ENCODE measurements at places on chromosomes 5 and 9.

- no peak for DNase-seq
Observed at GRCh38 chr5:76546497-76547102, 76.6 kb downstream of the F2RL2 start.

DNA sequence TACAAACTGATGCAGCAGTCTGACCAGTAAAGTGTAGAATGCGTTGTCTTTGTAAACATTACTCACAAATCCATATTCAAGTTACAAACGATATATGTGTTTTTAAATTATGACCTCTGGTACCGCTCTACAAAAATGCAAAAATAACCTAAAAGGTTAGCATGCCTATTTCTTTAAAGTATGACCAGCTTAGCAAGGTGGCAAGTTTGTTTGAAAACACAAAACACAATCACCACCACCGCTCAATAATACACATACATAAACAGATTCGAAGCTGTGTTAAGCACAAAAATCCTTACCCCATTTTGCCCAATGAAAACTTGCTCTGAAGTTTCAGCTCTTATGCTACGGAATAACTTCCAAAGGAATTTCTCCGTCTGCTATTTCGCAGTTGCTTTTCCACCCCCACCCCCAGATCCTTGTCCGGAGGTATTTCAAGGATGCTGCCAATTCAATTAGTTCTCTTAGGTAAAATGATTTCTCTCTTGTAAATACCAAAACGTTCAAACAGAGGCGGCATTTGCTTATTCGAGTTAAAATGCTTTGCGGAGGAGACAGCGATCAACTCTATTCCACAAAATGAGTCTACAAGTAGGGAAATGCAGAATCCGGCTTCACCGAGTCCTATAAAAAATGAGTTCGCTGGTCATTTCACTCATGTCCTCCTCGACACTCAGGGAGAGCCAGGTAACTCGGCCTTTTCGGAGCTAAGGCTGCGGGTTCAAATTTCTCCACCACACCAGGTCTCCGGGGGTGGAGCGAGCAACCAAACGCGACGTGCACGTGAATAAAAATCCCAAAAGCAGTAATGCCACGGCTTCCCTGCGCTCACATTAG is 1.2 kb downstream of the HOMER1 start:
- no peak for DNase-seq

GRCh38 chr5:154858972-154859871 is 795 bp downstream of the CNOT8 start:
- no peak for DNase-seq

DNA sequence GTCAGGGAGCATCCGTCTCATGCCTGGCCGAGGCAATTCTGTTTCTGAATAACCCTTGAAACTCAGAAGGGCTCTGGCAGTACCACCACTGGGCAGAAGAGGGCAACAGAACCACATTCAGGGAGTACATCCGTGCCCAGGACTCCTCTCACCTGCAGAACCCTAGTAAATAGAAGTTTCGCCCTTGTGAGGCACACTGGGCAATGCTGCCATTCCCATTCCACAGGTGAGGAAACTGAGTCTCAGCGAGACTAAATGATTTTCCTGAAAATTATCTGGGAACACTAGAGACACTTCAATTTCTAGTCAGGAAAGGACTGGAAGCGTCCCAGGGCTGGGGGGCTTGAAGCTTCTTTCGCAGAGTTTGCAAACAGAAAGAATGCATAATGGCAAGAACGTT is 74.7 kb downstream of the FGF1 start:
- DNase-seq: peak; percentile 50

DNA sequence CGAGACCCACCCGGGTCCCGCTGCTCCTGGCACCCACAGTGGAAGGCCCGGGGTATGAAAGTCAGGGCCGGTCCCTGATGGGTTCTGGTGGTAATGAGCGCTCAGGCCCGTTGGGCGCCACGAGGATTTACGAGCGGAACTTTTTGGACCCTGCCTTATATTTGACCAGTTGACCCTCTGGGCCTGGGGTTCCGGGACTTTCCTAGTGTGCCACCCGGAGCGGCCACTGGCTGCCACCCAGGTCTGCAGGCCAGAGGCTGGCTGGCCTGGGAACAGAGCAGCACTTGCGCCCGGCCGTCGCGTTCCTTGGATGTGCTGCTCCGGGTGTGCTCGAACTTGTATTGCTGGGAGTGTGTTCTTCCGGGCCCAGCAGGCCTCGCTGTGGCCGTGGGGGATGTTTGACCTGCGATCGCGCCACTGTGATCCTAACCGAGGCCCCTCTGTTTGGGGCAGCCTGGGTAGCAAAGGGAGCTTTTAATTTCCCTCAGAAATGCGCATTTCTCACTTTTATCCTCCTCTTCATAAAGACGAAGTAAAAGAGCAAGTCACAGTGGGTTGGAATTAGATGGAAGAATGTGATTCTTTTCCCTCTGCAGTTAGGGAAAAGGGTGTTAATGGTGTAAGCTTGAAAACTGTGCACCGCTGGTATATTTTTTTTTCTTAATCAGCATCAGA is 1.2 kb downstream of the F2RL1 start:
- DNase-seq: no peak

DNA sequence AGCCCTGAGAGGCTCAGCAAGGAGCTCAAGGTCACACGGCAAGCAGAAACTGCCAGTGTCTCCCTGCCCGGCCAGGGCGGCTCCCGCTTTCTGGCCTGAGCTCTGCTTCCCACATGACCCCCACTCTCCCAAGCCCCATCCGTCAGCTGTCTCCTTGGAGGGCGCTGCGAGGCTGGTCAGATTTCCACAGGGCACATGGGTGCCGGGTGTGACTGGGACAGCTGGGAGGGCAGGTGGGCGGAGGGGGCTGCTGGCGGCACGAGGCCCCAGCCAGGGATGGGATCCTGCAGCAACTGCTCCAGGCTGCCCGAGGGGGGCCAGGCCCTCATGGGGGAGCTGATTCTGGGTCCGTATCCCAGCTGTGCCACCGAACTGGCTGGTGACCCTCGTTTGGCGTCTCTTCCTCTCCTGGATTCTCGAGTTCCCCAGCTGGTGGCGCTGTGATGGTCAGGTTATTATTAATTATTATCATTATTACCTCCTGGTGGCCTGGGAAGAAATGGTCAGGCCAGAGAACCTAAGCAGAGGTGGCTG is 12.9 kb upstream of the WDR38 start:
- DNase-seq: no peak

- no peak for DNase-seq
Observed at GRCh38 chr5:12896086-12896485, 991.8 kb upstream of the CTNND2 start.

DNA sequence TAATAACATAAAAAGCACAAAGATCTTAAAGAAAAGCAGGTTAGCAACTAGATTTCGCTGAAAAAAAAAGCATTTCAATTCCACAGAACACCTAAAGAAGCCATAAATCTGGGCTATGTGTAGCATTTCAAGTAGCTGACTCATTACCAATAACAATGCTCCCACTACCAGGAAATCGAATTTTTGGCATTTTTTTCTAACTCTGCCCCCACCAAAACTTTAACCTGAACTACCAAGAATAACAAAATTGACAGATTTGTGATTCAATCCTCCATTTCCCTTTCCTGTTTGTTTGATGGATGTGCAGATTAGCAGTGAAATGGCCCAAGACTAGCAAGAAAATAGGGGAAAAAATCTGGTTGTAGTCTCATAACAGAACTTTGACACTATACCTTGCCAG is 180.2 kb downstream of the RASEF start:
- DNase-seq: no peak

DNA sequence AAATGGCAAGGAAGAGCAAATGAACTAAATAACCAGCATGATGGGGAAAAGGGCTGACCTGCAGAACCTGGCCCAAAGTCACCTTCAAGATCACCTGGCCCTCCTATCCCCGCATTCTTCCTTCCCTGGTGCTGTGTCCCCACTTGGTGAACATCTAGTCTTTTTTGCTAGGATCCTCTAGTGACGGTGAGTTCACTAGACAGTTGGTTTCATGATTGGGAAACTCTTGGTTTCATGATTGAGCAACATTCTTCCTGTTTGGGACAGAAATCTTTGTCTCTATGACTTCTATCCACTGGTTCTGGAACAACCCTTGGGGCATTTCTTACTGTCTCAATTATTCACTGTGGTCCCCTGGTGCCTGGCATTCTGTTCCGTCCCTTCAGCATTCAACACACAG is 50.2 kb upstream of the DAB2IP start:
- no peak for DNase-seq

- no peak for DNase-seq
Observed at GRCh38 chr5:63401436-63402046, 560.7 kb downstream of the HTR1A start.

DNA sequence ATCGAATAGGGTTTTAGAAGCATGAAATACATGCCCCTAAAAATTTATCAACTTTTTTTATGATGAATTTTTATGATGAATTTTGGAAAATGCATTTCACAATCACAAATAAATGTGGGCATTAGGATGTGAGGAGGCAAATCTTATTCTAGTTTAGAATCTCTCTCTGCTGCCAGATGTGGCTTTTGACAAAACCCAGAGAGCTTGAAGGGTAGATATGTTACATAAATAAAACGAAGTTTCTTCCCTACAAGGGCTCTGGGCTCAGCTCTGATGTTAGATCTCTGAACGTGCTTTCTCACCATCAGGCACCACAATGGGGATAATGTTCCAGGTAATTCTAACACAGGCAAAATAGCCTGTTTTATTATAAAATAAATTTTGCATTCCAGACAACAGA is 102.3 kb upstream of the ADAMTSL1 start:
- DNase-seq: no peak

- no peak for DNase-seq
Observed at GRCh38 chr9:14207352-14207995, 106.5 kb downstream of the NFIB start.

- no peak for DNase-seq
Observed at GRCh38 chr9:137589441-137590122, 730 bp downstream of the ZMYND19 start.

DNA sequence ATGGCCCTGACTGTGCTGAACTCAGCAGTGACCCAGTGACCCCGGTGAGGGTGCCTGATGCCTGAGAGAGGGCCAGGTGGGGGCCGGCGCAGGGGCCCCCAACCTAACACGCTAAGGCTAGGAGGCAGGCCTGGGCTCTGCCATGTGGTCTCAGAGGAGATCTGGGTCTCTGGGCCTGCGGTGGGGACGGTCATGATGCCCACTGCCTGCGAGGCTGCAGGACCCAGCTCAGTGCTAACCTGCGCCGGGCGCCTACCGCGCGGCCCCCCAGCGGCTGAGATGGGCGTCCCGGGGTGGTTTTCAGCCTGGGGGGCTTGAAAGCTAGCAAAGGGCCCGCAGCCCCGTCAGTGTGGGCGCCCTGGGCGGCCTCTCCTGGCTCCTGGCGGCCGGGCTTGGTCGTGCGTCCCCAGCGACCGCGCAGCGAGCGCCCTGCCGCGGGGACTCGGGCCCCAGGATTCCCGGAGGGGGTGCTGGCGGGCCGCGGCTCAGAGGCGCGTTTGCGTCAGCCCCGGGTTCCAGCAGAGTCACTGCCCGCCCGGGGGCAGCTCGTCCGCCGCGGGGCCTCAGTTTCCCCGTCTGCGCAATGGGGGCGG is 2.5 kb downstream of the EGFL7 start:
- DNase-seq: no peak

GRCh38 chr5:133635051-133635450 is 22.7 kb upstream of the FSTL4 start:
- no peak for DNase-seq

- DNase-seq: no peak
Observed at GRCh38 chr9:98887918-98888510, 55.7 kb upstream of the COL15A1 start.

DNA sequence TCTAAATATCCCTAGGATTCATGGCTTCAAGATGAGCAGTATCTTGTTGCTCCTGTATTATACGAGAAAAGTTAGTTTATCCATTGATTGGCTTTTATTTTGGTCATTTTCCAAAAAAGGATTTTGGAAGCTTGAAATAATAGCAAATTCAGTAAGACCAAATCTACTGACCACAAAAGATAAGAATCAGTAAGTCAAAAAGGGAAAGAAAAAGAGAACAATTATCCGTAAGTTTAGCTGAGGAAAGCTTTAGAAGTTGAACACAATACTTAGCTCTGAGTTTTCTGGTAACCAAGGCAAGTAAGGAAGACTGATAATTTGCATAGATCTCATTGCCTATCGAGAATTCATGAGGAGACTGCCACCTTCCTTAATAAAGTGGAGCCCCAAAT is 9.1 kb downstream of the TGFBR1 start:
- DNase-seq: no peak

GRCh38 chr9:21758540-21758939 is 43.9 kb upstream of the MTAP start:
- no peak for DNase-seq

DNA sequence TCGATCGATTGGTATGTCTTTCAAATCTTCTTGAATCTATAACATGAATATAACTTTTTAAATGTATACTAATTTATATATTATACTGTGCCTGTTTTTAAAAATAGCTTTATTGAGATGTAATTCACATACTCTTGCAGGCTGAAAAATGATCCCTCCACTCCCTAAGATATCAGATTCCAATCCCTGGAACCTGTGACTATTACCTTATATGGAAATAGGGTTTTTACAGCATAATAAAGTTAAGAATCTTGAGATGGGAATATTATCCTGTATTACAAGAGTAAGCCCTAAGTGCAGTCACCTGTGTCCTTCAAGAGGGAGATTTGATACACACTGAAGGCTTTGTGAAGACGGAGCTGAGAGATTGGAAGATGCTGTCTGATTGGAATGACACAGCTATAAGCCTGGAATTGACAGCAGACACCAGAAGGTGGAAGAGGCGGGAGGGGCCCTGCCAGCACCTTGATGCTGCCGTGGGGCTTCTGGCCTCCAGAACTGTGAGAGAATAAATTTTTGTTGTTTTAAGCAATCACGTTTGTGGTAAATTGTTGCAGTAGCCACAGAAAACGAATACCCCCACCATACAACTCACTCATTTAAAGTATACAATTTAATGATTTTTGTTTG is 161.3 kb downstream of the RMI1 start:
- no peak for DNase-seq

GRCh38 chr5:39584927-39585326 is 160.1 kb upstream of the DAB2 start:
- no peak for DNase-seq

DNA sequence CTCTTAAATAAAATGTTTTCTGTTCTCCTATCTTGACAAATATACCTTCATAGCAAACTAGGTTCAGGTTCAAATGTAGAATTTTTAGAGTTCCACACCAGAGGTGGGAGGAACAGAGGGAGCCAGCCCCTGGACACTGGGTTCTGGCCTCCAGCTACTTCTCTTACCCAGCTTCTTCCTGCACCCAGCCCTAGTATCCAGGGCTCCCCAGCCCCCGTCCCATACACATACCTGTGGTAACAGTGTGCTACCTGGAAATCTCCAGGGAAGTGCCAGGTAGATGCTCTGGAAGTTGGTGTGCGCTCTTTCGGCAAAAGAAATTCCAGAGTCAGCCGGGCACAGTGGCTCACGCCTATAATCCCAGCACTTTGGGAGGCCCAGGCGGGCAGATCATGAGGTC is 33.9 kb upstream of the IL6ST start:
- DNase-seq: no peak

- no peak for DNase-seq
Observed at GRCh38 chr5:40477856-40478546, 201.7 kb upstream of the PTGER4 start.

DNA sequence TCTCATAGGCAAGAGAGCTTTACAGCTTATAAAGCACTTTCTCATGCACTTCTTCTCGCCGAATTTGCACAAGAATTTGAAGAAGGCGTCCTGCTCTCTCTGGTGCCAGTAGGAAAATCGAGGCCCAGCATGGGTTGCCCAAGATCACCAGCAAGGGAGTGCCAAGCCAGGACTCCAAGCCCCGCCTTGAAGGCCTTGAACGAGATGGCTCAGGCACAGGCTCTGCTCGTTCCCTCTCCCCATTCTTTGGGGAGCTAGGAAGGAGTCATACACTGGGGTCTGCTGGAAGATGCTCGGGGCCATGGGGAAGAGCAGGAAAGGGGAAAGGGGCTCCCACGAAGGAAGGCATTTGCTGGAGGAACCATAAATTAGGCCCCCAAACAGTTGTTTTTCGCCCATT is 46.7 kb downstream of the PAX5 start:
- no peak for DNase-seq
